ENCODE measurements at places on chromosomes 12 and 14.

DNA sequence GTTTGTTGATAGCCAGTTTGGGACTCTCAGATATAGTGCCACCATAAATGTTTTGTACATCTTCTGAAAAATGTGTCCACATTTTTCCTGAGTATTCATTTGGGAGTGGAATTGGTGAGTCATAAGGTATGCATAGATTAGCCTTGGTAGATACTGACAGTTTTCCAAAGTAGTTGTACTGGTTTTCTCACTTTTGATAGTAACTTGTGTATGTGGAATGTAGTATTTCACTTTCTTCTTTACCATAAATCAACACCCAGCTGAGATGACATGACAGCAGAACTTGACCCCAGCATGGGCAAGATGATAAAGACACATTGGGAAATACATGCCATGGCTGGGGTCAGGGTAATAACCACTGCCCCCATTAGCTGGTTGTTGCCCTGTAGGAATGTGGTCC is 5.4 kb downstream of the FBXW8 start:
- DNase-seq: peak; percentile 5

DNA sequence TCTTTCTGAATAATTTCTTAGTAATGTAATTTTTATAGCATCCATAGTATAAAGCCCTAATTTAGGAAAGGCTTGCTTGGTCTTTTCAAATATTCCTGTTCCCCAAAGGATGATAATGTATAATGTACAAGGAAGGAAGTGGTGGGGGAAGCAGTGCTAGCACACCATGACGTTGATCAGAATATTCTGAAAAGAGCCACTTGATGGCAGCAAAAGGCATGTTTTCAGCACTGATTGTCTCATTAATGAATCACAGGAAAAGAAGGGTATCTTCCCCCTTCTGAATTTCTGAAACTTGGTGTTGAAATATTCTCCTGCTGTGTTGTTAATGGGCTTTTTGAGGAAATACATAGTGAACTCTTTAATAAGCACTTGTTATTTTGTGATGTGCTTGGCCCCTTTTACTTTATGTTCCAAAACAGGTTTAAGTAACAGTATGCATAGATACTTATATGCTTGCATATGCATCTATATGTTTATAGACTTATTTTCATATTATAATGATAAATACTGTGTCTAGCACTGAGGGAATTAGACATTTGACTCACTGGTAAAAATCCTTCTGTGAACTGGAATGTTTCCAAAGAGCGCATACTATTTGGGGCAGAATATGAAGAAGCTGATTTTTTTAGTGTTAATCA is 122.0 kb downstream of the TMEM117 start:
- peak; percentile 50 for DNase-seq

- DNase-seq: no peak
Observed at GRCh38 chr12:114218136-114218535, 187.8 kb downstream of the TBX5 start.

- no peak for DNase-seq
Observed at GRCh38 chr14:103134405-103134804, 11.1 kb downstream of the TNFAIP2 start.

DNA sequence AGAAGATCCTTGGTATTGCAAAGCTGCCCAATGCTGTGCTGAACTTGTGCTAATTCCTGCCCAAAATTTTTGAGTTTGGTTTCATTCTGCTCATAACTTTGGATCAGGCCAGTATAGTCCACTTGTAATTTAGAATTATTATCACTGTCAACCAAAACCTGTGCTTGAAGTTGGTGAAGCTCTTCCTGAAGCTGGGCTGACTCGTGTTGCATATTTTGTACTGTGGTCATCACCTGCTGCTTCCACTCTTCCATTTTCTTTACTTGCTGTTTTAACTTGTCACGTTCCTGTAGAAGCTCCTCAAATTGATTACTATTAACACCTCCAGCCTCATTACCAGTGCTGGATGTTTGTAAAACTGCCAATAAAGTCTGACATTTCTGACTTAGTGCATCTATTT is 35.8 kb downstream of the TRIP11 start:
- no peak for DNase-seq

DNA sequence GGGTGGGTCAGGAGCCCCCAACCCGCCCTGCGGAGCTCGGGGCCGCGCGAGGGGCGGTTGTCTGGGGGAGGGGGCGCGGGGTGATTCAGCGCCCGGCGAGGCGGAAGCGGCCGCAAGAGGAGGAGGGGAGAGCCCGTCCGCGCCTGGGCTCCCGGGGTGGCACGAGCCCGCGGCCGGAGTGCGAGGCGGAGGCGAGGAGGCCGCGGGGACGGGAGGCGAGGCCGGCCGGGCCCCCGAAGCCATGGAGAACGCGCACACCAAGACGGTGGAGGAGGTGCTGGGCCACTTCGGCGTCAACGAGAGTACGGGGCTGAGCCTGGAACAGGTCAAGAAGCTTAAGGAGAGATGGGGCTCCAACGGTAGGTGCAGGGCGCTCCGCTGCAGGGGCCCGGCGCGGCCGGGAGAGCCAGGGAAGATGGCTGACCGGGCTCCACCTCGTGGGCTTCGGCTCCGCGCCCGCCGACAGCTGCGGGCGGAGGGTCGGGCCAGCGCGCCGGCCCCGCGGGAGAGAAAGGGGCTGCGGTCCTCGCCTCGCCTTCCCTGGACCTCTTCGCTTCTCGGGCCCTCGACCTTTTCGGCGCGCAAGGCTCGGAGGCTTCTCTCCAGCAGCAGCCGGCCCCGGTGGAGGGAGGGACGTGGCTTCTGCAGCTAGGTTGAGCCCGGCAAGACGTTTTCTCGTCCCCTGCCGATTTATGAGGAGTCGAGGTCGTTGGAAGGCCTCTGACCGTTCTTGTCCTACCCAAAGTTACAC is 677 bp downstream of the ATP2A2 start:
- DNase-seq: peak; percentile 36

DNA sequence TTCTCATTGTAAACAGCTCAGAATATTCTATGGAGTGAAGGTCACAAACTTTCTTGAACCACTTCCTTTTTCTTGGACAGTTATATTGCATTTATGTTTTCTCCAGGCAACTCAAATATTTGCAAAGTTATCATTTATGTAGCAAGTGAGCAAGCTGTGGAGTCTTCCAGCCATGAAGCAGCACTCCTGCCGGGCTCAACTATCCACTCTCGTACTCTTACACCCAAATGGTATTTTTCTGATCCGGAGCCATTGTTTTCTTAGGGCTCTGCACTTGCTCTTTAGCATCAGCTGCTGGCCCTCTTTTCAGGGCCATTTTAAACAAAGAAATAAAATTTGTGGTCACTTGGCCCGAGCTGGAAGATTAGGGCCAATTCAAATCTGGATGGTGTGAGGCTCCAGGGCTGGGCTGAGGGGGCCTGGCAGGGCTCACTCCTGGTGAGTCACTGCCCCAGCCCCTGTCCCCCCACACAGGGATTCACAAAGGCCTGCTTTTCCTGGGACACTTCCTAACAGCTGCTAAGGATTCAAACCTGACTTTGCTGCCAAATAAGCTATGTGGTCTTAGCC is 19.7 kb downstream of the SYNE3 start:
- no peak for DNase-seq

DNA sequence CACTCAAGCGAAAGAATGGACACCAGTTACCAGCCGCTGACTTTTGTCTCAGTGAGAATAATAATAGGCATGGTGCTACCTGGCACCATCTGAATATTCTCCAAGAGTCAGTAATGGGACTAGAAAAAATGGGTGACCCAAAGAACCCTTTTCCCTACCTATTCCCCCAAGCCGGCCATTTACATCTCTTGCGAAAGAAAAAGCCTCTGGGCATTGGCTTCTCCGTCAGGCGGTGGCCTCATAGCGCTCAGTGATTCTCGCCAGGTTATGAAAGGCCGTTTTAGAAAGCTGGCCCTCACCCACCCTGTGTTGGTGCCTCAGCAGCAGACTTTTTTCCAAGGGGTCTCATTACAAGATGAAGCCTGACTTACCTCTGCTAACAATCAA is 523 bp upstream of the SLC6A15 start:
- no peak for DNase-seq

GRCh38 chr14:102662636-102663430 is 70.4 kb downstream of the RCOR1 start:
- no peak for DNase-seq

GRCh38 chr12:95216711-95217376 is 423 bp downstream of the FGD6 start:
- DNase-seq: peak; percentile 45

- DNase-seq: no peak
Observed at GRCh38 chr12:129868575-129868974, 35.2 kb downstream of the TMEM132D start.

GRCh38 chr14:55645845-55646832 is 66.1 kb downstream of the KTN1 start:
- no peak for DNase-seq

- peak; percentile 28 for DNase-seq
Observed at GRCh38 chr12:117098361-117099217, 627 bp downstream of the TESC start.

- no peak for DNase-seq
Observed at GRCh38 chr12:47121146-47121545, 41.4 kb upstream of the AMIGO2 start.

- DNase-seq: no peak
Observed at GRCh38 chr14:34766606-34767005, 52.2 kb upstream of the CFL2 start.

DNA sequence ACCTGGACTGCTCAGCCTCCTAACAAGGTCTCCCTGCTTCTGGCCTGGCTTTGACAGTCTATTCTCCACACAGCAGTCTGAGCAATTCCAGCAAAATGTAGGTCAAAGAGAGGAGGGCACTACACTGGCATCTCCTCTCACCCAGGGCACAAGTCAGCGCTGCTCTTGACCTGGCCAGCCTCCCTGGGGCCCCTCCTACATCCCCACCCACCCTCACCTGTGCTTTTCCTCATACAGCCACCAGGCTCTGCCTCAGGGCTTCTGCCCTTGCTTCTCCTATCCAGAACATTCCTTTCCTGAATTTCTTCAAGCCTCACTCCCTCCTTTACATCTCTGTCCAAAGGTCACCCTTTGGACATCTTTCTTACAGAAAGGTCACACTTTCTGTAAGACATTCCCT is 33.7 kb downstream of the GALNT4 start:
- DNase-seq: no peak

DNA sequence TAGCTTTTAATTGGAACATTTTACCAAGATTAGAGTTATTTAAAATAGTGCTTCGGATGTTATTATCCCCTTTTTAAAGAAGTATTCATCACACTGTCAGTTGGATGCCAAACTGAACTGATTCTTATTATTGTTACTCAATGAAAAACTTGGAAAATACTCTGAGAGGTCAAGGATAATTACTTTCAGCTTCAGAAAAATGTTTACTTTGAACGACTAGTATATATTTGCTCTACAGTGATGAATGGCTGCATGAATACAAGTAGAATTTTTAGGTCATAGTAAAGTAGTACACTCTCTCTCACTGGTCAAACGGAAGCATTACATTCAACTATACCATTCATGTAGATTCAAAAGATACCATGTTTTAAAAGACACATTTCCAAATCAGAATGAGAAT is 269.2 kb downstream of the CCDC91 start:
- no peak for DNase-seq

DNA sequence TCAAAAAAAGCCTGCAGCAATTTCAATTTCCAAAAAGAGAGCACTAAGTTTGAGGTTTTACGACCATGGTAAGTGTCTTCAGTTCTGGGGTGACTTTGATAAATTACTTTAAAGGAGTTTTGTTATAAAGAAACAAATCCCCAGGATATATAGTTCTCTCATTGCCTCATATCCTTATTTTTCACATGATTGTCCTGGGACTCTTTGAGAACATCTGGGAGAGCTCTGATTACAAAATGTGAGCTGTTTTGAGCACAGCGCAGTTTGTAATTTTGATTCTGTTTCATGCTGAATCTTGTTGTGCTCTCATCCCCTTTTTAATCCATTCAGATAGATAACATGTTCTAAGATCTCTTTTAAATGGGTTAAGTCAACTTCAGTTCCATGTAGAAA is 67.7 kb upstream of the DCN start:
- DNase-seq: no peak

DNA sequence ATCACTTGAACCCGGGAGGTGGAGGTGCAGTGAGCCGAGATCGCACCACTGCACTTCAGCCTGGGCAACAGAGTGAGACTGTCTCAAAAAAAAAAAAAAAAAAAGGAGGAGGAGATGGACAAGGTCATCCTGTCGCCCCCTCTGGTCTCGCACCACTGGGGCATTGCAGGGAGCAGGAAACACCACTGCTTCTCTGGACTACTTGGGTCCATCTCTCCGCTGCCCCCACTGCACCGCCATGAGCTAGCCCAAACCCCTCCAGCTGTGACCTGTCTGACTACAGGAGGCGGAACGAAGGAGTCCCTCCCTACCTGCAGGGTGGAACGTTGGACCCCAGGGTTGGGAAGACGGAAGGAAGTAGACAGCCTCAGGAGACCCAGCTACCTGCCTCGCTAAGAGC is 18.2 kb upstream of the FAM222A start:
- DNase-seq: no peak

- DNase-seq: no peak
Observed at GRCh38 chr14:76901171-76902055, 75.2 kb downstream of the LRRC74A start.

- DNase-seq: no peak
Observed at GRCh38 chr14:29030970-29031369, 264.4 kb downstream of the FOXG1 start.

- no peak for DNase-seq
Observed at GRCh38 chr14:21084998-21085853, 13.2 kb downstream of the ZNF219 start.

GRCh38 chr12:65663648-65664047 is 160.6 kb upstream of the HMGA2 start:
- no peak for DNase-seq

DNA sequence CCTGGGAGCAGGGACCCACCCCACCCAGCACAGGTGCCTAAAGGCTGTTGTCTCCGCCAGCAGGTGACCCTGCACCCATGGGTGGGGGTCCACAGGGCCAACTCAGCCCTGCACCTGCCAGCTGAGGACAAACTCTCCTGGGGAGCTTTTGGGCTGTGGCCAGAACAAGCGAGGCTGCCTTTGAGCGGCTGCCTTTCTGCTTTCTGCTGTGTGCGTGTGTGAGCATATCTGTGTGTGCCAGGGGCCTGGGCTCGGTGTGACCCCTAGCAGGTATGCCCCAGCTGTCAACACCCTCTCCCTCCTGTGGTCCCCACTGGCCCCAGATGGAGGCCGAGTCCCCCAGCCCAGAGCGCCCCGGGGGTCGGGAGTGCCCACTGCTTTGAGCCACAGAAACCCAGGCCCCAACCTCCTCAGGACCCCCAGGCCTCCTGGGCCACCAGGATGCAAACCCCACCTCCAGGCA is 25.9 kb upstream of the GPR132 start:
- no peak for DNase-seq

DNA sequence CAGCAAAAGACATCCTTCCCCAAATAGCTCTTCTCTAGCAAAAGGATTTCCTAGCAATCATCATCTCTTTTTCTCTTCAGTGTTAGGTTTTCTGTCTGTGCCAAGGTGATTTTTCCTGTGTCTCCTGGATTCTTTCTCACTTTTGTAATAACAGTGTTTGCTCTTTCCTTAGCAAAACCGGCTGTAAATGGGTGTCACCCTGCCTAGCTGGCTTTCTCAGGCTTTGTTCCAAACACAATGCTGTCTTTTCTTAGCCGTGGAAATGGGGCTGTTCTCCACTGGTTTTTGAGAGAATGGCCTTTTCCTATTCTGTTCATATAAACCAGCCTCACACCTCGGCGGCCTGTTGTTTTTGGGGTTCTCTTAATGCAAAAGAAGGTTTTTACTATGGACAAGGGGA is 21.9 kb downstream of the JDP2 start:
- DNase-seq: no peak

- peak; percentile 85 for DNase-seq
Observed at GRCh38 chr14:90697577-90698206, 118.5 kb downstream of the TTC7B start.

Data from hematopoietic multipotent progenitor cell treated with erythropoietin and hydrocortisone succinate and interleukin-3 and kit ligand, for 8 days (in vitro differentiated cells).